ENCODE measurements at places on chromosomes 7 and 10.

- DNase-seq: no peak
These were observed 393 bp upstream of the ARHGAP19 start for GRCh38 chr10:97292862-97293198.

DNA sequence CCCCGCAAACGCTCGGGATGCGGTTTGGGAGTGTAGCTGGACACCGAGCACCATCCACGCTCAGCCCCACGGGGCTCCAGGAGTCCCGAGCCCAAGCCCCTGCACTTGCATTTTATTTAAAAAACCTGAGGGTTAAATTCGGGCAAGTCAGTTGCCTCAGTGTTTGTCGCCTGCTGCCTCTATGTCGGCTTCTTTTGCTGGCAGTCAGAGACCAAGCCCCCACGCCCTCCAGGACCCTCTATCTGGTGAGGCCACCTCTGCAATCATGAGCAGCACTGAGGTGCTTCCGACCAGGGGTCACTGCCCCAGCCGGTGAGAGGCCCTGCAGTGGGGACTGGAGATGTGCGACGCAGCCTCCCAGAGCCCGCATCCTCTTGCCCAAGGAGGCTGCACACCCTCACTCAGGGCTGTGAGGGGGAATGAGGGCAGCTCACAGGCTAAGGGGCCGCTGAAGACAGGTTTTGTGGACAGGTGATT lies 13.3 kb upstream of the ZNF273 start:
- no peak for DNase-seq

DNA sequence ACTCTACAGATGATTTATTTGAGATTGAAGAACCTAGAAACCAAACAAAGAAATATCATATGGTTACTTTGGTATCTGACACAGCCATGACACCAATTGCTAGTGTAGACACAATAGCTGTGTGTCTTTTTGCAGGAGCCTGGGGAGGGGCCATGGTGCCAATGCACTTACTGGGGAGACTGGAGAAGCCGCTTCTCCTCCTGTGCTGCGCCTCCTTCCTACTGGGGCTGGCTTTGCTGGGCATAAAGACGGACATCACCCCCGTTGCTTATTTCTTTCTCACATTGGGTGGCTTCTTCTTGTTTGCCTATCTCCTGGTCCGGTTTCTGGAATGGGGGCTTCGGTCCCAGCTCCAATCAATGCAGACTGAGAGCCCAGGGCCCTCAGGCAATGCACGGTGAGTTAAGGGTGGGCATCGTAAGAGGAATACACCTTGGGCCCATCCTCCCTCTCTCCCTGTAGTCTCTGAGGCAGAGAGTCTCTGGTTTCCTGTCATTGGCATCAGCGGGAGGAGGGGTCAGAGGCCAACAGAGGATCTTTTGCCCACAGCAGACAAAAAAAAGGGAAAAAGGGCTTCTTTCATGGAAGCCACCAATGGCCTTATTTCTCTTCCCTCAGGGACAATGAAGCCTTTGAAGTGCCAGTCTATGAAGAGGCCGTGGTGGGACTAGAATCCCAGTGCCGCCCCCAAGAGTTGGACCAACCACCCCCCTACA lies 1.2 kb downstream of the TMEM139 start:
- DNase-seq: no peak

DNA sequence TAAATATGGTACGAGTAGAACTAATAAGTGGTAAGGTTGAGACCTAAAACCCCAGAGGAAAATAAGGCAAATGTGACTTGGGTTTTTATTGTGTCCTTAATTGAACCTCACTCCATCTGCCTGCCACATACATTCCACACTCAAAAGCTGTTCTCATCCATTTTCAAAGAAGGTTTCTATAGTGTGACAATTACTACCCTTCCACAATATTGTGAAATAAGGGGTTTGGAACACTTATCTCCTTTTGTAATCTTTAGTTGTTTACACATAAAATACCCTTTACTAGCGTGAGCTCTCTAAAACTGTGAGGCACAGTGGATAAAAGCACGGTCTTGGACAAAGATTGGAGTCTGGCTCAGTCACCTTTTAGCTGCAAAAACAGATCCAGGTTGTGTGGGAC lies 166.6 kb downstream of the THSD7A start:
- DNase-seq: no peak

- DNase-seq: peak; percentile 27
These were observed 161.5 kb upstream of the SH2B2 start for GRCh38 chr7:102125127-102125596.

DNA sequence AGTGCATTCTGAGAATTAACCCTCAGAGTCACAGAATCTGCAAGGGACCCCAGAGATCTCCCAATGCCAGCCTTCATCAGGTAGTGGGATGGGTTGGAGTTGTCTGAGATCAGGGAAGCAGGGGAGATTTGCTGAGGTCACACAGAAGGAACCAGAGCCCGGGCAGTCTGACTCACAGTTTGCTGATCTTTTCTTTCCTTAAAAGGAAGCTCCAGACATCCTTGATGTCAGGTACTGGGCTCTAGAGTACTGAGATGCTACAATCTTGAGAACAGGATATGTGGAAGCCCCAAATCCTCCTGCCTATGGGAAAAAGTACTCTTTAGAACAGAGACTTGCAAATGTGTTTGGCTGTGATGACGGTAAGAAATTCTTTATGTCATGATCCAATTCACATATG lies 706 bp downstream of the TBATA start:
- DNase-seq: no peak

DNA sequence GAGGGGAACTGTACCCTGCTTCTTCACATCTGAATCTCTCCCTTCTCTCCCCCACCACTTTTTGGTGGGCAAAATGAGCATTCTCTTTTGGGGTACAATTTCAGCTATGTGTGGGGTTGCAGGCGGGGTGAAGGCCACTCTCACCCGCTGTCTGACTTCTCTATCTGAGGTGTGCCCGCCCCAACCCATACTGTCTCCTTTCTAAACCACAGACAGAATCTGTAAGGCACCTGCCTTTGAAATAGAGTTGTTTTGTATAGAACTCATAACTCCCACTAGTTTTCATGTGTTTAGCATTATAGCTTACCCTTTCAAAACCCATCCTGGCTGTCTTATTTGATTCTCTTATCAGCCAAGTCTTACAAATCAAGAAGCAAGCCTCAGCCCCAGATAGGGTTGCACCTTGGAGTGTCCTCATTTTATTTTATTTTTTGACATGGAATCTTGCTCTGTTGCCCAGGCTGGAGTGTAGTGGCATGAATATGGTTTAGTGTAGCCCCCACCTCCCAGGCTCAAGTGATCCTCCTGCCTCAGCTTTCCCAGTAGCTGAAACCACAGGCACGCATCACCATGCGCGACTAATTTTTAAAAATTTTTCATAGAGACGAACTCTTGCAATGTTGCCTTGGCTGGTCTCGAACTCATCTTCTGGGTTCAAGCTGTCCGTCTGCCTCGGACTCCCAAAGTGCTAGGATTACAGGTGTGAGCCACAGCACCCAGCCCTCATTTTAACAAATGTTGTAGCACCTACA lies 11.9 kb downstream of the TSPAN14 start:
- no peak for DNase-seq

- no peak for DNase-seq
These were observed 776 bp upstream of the CALML3 start for GRCh38 chr10:5523796-5524574.

DNA sequence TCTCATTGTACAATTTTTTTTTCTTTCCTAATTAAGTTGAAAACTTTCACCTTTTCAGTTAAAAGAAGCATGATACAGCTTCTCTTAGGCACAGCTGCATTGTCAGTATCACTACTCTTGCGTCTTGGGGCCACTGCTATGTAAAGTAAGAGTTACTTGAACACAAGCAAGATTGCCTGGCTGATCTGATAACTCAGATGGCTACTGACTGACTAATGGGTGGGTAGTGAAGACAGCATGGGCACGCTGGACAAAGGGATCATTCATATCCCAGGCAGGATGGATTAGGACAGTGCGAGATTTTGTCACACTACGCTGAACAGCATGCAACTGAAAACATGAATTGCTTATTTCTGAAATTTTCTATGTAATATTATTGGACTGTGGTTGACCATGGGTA lies 11.6 kb upstream of the ADAMTS14 start:
- no peak for DNase-seq

DNA sequence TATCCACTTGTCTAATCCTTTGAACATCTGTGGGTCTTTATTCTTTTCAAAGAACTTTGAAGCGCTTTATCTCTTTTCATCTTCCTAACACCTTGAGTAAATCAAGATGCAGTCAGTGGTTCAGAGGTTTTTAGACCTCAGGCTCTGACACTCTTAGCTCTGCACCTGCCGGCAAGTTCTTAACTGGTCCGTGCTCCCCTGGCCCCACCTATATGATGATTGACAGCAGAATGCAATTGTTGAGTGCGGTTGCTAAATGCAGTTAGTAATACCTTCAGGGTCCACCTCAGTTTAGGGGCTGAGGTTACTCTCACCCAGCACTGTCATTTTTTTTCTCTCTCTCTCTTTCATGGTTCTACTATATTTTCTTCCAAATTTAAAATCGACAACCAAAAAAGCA lies 854.2 kb upstream of the AUTS2 start:
- DNase-seq: no peak

GRCh38 chr10:104327745-104328645 lies 10.3 kb downstream of the ITPRIP start:
- no peak for DNase-seq

DNA sequence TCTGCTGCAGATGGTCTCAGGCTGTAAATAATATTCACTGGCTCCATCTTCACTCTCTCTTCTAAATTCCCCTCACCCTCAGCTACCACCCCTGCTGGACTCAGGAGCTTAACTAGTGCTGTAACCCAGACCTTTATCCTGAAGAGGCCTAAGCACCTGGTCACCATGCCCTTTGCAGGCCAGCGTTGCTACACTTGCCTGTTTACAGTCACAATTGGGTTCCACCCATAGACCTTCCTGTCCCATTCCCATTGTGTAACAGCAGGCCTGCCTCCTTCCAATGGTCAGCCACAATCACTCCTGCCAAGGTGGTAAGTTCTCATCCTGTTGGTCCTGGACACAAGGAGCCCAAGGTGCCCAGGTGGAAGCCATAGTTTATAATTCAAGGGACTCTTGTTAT lies 85.9 kb upstream of the IFRD1 start:
- DNase-seq: no peak
